ENCODE measurements at places on chromosomes 4 and X.

DNA sequence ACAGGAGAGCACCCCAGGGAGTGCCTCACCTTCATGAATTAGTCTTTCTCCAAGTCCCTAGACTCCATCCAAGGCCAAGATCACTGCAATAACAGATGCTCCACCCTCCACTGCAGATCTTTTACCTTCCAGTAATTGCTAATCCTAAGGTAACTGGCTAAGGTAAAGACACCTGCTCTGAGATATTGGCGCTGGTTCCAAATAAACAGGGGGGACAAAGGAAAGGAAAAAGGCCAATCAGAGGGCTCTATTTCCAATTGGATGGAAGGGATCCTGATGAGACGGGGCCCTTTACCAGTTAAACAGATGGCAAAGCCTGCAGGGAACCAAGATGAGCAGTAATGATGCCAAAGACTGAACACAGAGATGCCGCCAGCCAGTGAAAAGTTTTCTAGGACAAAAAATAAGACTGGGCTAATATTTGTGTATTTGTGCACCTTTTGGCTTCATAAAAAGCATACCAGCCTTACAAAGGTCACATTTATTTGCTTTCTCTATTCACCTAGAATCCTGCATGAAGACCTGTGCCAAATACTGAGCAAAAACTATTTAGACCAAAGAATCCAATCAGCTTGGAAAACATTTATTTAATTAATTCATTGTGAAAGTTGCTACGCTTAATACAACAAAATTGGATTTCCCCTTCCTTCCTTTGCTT is 148.5 kb downstream of the PPP3CA start:
- DNase-seq = no peak

DNA sequence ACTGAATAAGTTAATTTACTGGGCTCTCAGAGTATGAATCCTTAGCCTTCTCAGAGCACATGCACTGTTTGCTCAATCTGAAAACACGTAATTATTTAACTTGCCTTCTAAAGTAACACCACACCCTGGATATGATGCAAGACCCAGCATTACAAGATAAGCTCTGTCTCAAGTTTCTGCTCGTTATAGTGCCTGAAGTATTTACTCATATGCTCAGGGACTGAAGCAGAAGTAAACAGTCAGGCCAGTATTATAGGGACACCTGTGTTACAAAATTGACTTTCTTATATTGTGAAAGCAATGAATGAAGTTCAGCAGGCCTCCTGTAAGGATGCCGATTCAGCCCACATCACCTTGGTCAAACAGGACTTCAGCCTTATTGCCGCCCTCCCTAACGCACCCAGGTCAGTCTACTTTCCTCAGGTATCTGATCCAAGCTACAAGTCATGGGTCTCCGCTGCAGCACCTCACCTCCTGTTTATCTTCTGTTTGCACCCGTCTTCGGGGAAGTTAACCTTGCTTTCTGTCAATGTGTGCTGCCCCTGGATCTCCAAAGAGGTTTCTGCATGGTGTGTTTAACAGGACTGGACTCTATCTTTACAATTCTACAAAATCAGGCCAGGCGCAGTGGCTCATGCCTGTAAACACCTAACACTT is 42.8 kb upstream of the KLF3 start:
- DNase-seq = no peak

DNA sequence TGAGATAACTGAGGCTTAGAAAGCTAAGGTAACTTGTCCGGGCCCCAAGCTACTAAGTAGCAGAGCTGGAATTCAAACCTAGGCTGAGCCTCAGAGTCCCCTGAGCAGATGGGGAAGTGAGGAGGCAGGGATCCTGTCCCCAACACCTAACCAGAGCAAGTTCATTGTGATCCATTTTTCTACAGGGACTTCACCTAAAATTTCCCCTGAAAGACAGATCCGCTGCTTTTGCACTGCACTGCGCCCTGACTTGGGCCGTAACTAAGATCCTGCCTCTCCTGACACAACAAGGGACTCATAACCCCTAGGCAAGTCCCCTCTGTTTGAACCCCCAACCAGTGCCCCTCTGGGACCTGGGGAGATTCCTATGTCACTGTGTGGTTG is 25.6 kb upstream of the MTM1 start:
- DNase-seq = peak; percentile 43

- DNase-seq = no peak
Measured at GRCh38 chrX:152642931-152643564, 5.4 kb downstream of the GABRQ start.

- no peak for DNase-seq
Measured at GRCh38 chr4:150323406-150324325, 245.4 kb downstream of the DCLK2 start.

GRCh38 chr4:102734591-102735385 is 26.0 kb downstream of the MANBA start:
- peak; percentile 53 for DNase-seq

DNA sequence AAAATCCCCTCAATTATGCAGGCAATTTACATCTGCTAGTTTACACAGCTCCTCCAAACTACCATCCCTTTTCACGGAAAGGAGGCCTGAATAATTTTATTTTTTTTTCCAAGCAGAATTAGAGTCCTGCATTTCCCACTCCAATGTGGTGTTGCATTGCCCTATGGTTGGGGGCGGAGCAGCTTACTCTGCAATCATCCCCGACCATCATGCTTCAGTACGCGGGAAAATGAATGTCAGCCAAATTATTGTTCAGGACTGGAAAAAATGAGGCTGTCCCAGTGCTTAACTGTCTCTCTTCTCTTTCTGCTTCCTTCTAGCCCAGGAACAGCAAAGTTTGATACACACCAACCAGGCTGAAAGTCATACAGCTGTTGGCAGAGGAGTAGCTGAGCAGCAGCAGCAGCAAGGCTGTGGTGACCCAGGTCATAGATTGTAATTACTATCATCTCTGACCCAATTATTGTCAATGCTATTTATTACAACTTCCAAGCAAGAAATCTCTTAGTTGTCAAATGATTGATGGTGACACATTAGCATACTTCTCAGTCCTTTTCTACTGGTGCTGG is 28.3 kb downstream of the MMRN1 start:
- no peak for DNase-seq

- DNase-seq = no peak
Measured at GRCh38 chr4:150063128-150063527, 15.1 kb upstream of the DCLK2 start.
